ENCODE measurements at places on chromosomes 1 and 21.

DNA sequence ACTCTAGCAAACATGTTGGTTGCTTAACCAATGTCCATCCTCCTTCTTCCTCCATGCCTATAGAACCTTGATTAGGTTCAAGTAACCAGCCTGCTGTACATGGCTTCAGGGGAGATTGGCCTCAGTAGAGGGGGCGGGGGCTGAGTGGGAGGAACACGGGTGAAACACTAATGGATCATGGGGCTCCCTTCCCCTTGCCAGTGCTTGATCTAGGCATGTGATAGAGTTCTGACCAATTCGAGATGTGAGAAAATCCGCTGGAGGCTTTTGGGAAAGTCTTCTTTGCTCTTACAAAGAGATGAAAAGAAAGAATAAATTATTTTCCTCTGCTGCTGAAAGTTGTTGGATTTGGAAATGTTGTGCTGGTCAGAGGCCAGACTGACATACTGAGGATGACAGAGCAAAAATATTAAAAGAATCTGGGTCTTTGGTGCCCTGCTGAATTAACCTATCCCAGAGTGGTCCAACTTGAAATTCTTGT is 5.2 kb upstream of the OTUD7B start:
- DNase-seq = no peak

DNA sequence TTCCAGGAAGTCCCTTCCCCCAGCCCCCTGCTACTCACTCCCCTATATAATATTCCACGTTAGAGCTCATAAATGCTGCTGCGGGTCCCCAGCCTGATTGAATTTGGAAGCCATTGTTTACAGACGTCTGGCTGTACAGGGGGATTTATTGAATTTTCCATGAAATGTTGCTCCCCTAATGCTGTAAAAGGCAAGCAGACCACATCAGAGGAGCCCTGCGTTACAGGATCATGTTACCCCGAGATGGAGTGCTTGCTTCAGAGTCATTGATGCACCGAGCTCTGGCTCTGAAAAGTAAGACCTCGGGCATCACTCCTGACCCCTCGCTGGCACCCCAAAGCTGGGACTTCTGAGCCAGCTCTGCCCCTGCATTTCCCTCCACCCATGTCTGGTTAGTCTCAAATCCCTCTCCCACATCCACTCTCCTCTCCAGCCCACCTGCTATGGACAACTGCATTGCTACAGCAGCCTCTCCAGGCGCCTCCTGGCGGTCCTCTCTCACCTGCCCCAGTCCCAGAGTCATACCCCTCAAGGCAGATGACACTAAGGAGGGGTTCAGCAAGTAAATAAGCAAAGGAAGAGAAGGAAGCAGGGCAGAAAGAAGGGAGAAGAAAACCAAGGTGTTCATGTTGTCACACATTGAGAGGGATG is 127.8 kb downstream of the TMEM53 start:
- no peak for DNase-seq

DNA sequence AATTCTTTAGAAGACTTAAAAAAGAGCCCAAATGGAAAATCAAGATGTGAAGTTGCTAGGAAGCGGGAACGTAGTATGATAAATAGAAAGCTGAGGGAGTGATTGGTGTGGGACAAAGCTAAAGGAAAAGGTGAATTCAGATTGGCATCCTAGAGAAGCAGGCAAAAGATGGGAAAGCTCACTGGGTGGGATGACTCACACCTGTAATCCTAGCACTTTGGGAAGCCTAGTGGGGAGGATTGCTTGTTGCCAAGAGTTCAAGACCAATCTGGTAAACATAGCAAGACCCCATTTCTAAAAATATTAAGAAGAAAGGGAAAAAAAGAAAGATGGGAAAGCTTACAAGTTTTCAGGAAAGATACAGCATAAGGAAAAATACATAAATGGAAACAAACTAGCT is 1.8 kb downstream of the MRPS21 start:
- no peak for DNase-seq

DNA sequence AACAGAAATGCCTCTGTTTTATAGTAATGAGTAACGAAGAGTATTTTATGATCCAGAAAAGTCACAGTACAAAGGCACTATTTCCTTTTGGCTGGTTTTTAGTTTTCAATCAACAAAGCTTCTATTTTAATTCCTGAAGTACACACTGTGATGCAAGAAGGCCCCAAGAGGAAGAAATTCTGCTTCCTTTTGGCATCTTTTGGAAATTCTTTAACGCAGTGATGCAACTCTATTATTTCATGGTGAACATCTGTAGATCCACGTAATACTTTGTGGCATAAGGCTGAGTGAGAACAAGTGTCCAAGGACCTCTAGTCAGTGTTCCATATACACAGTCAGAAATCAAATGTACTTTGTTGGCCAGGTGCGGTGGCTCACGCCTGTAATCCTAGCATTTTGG is 137.5 kb downstream of the TGFB2 start:
- DNase-seq = no peak

DNA sequence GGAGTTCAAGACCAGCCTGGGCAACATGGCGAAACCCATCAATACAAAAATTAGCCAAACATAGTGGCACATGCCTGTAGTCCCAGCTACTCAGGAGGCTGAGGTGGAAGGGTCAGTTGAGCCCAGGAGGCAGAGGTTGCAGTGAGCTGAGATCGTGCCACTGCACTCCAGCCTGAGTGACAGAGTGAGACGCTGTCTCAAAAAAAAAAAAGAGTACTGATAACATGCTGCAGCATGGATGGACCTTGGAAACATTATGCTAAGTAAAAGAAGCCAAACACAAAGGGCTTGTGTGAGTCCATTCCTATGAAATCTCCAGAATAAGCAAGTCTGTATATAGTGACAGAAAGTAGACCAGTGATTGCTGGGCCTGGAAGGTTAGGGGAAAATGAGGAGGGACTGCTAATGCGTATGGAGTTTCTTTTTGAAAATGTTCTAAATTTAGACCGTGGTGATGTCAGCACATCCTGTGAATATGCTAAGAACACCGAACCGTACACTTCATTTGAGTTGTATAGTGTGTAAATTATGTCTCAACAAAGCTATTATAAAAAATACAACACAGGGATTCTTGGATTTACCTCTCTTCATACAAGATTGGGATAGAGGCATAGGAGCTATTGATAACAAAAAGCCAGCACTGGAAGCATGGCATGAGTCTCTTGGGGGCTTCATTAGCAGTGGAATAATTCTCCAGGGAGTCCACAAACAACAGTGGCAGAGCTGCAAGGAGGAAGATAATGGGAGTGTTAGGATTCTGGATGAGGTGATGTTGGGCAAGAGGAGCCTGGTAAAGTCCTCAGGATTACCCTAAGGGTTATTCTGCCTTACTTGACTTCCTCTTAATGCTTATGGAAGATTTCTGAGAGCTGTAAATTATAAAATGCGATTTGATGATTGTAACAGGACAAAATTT is 73.5 kb downstream of the TTC3 start:
- no peak for DNase-seq

GRCh38 chr1:23125489-23125888 is 43.2 kb downstream of the LUZP1 start:
- no peak for DNase-seq

DNA sequence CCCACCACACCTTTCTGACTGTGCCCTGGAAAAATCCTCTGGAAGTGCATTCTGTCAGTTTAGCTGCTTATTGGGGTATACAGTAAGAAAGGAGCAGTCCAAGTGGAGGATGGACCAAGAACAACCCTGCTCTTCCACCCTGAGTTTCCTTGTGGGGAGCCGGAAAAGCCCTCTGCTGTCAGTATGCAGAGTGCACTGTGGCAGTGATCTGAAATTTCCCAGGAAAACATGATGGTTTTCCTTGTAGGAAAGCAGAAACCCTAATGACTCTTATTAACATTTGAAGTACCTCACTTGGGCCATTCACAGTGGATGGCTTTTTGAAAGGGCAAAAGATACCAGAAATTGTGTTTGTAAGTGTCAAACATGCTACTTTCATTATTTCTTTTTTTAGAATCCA is 20.5 kb downstream of the ELAVL4 start:
- no peak for DNase-seq

- DNase-seq = no peak
Observed at GRCh38 chr1:56148326-56149193, 430.8 kb downstream of the PLPP3 start.

DNA sequence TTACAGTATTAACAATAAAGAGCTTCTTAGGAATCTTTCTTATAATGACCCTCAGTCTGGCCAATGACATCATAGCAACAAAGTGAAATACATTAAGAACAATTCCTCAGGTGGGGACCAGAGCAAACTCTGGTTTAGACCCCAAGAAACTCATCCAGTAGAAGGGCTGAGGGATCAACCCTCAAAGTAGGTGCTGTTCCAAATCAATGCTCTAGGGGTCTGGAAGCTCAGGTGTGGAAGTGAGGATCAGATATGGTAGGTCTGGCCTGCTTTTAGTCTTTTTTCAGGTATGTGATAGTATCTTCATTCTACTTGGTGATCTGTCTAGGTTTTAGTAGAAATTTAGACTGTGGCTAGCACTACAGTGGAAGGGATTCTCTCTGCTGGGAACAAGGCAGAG is 291.7 kb downstream of the PDE4B start:
- no peak for DNase-seq

DNA sequence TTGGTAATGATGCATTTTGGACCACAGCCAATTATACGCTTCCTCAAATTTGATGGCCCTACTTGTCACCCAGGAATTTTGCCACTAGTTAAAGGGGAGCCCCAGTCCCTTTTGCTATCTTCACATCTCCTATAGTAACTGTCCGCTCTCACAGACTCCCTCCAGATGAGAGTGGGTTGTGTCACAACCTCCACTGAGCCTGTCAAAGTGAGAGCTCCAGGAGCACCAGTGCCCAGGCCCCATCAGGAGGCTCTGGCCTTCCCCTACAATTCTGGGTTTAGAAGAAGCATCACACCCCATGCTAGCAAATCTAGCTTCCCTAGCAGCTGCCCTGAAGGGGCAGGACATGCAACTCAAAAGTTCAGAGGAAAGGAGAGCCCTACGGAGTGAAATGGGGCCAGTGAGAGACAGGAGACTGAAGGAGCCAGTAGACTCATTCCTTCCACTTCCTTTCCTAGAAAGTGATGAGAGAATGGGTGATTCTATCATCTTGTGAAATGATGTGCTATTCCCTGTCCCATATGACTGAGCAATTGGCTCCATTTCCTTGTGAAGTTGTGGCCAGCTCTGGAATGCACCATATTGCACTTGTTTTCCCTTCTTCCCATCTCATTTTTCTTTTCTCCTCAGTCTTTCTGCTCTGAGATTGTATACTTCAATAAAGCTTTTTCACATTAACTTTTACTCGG is 541.3 kb downstream of the DPYD start:
- no peak for DNase-seq

GRCh38 chr1:46613661-46614603 is 2.7 kb downstream of the MOB3C start:
- DNase-seq = no peak

DNA sequence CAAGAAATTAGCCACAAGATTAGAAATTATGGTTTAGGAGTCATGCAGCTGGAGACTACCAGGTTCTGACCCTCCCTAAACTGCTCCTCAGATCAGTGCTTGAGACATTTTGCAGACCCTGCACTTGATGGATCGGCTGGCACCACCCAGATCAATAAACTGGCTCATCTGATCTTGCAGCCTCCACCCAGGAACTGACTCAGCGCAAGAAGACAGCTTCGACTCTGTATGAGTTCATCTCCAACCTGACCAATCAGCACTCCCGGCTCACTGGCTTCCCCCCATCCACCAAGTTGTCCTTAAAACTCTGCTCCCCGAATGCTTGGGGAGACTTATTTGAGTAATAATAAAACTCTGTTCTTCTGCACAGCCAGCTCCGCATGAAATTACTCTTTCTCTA is 40.0 kb downstream of the L1TD1 start:
- DNase-seq = no peak

- no peak for DNase-seq
Observed at GRCh38 chr1:77143529-77144121, 75.6 kb downstream of the PIGK start.

- DNase-seq = peak; percentile 62
Observed at GRCh38 chr1:221708076-221708571, 33.8 kb downstream of the DUSP10 start.

GRCh38 chr1:91797164-91797563 is 88.8 kb downstream of the TGFBR3 start:
- DNase-seq = no peak

- DNase-seq = peak; percentile 90
Observed at GRCh38 chr1:2300851-2301606, 72.9 kb downstream of the SKI start.

DNA sequence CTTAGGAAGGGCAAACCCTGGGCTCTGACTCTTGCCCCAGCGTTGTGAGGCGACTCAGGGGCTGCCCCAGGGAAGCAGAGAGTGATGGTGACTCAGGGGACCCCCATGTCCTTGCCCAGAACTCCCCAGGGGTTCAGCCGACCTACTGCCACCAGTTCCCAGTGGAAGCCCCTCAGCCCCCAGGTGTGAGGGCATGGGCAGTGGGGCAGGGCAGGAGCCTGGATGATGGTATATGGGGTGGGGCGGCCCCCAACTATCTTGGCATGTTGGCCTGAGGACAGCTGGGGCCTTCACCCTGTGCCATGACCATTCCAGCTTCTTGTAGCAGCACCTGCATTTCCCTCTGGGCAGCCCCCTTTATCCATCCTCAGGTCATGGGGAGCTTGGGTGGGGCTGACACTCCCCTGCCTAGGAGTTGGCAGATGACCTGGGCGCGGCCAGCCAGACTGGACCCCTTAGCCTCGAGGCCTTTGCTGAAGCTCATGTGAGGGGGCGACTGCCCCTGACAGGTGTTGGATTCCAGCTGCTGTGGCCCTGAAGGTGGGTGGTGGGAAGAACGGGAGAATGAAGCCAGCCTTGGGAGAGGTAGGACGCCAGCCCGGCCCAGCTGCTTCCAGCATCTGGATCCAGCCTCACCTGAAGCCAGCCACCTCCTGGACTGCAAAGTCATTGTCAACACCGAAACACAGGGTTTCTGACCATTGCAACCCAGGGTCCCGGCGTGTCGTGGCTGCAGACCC is 1.8 kb upstream of the FNDC10 start:
- DNase-seq = no peak

DNA sequence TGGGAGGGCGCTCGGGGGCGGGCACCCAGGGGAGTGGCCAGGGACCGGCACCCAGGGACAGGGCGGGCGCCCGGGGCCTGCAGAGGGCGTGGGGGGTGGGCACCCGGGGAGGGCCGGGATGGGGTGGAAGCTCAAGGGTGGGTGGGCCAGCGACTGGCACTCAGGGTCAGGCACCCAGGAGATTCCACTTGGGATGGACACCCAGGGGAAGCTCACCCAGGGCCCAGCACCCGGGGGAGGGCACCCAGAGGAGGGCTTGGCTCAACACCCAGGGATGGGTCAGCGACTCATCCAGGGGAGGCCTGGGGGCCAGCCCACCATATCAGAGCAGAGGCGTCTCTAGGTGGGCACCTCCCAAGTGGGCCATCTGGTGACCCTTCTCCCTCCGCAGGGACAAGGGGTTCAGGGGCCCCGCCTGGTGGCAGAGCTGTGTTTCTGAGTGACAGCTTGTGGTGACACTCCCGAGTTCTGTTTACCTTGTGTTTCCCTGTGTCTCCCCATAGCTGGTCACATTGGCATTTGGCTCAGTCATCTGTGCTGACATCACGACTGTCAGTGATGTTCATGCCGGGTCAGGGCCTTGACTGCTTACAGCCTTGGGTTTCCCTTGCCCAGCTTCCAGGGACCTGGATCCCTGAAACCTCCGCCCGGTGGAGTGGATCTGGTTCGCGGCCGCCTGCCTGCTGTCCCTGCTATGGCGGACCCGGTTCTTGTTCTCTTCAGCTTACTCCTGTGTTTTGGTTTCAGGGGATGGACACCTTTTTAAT is 749 bp downstream of the IBA57 start:
- DNase-seq = peak; percentile 77

All from activated CD8-positive, alpha-beta memory T cell treated with anti-CD3 and anti-CD28 coated beads, Interleukin-2, amount 50 U/mL, for 48 hours (primary cell).